Hematopoietic multipotent progenitor cell treated with erythropoietin and hydrocortisone succinate and interleukin-3 and kit ligand, for 8 days (in vitro differentiated cells): ENCODE measurements at places on chromosomes 1 and 21.

DNA sequence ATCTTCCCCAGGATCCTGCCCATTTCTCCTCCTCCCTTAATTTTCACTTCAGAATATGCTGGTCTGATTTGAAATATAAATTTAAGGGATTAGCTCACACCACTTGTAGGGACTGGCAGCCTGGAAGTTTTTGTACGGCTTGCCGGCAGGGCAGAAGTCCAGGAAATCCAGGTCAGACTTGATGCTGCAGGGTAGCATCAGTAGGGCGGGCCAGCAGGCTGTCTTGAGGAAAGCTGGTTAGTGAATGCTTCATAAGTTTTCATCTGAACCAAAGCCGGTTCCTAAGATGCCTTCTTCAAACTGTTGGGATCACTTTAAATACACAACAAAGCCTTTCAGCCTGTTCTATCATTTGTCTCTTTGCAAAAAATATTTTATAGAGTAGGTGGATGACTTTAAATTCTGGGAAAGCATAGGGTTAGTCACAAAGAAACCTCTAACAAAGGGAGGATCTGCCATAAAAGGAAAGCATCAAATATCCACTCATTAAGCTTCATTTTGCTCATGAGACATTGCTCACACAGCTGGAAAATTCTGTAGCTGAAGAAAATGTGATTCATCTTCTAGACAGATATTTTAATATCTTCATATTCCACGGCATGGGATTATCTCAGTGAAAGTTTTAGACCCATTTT, 90.7 kb upstream of the GFI1 start:
- no peak for DNase-seq

- DNase-seq: no peak
These were observed 256.5 kb downstream of the USP25 start for GRCh38 chr21:15986277-15986676.

DNA sequence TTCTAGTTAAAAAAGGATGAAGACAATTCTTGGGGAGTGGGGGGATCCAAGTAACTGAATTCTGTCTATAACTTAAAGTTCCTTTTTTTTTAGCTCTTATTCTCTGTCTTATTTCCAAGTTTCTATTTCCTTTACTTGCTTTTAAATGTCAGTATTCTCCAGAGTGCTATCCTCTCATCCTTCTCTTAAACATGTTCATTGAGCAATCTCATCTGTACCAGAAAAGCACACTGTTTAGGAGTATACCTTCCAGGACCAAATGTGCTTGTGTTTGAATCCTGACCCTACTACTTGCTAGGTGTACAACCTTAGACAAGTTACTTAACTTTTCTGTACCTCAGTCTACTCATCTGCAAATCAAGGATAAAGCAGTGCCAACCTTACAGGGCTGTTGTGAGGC, 50.1 kb downstream of the AKT3 start:
- DNase-seq: no peak

DNA sequence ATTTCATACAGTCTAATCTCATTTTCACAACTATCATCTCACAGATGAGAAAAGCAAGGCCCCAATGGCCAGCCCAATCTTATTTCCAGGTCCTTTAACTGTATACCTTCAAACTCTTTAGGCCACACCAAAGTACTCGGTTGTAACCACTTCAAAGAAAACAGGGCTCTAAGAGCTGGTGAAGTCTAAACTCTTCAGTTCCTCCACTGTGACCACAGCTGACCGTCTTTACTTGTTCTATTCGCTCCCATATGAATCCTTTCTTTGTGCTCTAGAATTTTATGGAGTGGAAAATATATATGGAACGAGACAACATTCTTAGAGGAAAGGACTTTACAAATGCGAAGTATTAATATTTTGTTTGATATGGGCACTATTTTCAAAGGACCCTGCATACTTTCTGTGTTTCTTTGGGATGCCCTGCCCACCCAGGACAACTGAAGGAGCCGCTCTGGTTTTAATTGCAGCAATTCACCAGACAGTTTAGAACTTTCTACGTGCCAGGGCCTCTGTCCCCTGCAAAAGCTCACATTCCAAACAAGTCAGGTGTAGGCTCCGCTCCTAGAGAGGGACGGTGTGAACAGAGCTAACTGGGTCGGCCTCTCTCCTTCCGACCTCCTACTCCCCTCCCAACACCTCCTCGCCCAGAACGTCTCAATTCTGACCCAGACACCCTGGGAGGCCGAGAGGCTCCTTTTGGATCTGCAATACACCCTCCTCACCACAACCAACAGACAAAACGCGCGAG, 15.7 kb downstream of the IER5 start:
- DNase-seq: peak; percentile 46

DNA sequence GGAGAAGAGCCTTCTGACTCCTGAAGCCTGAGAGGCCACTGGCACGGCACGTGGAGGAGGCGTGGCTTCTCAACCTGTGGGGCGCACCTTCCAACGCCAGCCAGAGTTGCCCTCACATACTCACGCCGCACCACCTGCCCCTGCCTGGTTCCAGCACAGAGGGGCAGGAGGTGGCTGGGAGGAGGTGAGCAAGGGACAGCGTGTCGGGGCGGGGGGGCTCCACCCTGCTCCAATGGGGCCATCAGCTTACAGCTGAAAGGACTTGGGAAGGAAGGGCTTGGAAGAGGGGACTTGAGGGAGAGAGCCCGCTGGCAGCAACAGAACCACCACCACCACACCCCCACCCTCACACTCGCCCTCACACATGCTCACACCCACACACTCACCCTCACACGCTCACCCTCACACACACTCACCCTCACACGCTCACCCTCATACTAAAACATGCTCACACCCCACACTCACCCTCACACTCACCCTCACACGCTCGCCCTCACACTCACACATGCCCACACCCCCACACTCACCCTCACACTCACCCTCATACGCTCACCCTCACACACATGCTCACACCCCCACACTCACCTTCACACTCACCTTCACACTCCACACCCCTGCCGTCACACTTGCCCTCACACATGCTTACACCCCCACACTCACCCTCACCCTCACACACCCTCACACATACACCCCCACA, 41.6 kb upstream of the EDN2 start:
- DNase-seq: no peak

DNA sequence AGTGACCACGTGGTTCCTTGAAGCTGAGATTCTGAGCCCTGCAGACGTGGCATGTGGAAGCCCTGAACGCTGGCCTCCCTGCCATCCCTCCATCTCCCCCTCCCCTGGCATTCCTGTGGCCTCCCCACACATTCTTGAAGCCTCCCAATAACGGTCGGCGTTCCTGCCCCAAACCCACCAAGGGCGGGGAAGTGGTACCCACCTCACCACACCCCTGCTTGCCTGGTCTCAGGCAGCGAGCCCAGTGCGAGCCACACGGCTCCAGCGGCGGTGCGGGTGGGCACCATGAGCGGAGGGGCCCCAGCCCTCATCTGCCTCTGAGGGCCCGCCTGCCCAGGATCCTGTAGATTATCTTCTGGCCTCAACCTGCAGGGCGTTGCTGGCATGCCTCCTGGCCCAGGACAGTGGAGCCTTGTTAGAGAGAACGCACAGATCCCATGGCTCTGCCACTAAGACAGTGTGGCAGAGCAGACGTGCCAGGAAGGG, 20.6 kb upstream of the PRELP start:
- DNase-seq: no peak

DNA sequence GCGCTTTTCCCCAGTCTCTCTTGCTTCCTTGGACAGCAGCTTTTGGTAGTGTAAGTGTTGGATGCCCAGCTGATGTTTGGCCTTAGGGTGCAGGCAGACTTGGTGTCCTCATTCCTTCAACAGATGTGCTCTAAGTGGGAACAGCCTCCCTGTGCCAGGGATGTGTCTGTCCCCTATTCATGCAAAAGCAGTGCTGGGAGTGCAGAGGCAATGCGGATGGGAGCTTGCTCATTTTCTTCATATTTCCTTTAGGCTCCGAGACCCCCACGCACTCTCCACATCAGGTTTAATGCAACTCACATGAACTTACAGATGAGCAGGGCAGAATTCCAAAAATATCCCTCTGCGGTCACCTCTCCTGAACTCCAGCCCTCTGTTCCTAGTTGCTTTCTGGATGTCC, 96.1 kb downstream of the IER5 start:
- DNase-seq: no peak

DNA sequence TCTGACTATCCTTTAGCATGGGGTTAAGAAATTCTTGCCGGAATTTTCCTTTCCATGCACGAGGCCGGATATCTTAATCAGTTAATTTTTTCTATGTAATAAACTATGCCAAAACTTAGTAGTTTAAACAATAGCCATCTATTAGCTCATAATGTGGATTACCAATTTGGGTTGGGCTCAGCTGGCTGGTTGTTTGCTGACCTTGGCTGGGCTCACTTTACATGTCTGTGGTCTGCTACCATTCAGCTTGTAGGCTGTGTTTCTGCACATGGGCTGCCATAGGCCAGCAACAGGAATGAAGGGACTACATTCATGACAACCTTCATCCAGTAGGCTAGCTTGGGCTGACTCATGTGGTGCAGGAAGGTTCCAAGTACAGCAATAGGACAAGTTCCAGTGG, 56.0 kb upstream of the NTPCR start:
- no peak for DNase-seq

DNA sequence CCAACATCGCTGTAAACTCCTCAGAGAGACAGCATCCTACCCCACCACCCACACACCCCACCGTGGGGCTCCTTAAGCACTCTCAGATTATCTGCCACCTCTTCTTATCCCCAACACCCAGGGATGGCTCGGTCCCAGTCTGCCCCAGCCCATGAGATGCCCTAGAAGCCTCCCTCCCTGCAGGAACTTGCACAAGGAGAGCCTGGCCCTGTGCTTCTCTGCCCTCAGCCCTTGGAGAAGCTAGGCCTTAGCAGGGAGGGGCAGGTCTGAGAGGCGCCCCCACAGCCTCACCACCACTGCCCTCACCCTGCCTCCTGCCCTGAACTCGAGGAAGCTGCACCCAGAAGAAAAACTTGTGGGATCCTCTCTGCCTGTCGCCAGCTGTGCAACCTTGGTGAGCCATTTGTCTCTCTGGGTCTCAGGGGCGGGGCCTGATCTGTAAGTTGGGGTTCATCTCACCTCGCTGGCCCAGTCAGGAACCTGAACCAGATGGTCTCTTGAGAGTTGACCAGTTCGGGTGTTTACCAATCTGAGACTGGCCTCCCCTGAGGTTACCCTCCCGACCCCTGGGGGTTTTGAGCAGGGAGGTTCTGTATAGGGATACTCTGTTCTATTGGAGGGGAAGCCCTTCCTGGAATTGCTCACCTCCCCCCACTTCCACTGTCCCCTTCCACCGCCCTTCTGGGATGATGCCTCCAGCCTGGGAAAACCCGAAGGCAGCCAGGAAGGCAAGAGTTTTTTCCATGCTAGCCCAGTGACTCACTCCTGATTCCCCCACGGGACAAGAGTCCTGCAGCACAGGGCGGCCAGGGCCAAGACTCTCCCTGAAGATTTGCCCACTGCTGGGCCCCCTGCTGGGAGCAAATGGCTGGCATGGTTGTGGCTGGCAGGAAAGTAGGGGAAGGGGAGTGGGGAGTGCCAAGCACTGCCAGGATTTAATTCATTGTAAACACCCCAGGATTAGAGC, at the start of gene S100A3:
TSS of gene S100A3 (minus strand) at position 537 of the 967 bp plus-strand sequence. CDS start 773 bp downstream, outside the sequence.
- DNase-seq: peak; percentile 59

DNA sequence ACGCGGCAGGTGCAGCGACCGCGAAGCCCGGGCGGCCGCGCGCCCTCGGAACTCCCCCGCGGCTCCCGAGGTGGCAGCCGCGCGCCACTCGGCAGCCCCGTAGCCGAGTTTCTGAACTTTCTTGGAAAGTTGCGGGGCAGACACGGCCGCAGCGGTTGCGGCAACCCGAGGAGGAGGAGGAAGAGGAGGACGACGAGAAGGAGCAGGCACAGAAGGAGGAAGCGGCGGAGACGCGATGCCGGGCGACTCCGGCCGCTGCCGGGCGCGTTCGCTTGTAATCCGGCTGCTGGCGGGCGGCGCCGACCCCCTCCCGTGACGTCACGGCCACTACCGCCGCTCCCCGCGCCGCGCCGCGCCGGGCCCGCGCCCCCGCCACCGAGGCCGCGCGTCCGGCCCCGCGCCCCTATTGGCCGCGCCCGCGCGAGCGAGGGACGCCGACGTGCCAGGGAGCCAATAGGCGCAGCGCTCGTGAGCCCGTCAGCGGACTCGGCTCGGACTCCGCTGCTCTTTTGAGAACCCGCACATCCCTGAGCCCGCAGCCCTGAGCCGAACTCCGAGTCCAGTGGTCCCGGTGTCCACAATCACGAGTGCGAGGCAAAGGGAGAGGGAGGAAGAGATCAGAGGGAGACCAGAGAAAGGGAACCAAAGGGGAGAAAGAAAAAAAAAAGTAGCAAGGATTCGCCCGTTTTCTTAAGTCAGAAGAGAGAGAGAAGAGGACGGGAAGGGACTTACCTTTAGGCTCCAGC, 736 bp upstream of the BARHL2 start:
- no peak for DNase-seq

DNA sequence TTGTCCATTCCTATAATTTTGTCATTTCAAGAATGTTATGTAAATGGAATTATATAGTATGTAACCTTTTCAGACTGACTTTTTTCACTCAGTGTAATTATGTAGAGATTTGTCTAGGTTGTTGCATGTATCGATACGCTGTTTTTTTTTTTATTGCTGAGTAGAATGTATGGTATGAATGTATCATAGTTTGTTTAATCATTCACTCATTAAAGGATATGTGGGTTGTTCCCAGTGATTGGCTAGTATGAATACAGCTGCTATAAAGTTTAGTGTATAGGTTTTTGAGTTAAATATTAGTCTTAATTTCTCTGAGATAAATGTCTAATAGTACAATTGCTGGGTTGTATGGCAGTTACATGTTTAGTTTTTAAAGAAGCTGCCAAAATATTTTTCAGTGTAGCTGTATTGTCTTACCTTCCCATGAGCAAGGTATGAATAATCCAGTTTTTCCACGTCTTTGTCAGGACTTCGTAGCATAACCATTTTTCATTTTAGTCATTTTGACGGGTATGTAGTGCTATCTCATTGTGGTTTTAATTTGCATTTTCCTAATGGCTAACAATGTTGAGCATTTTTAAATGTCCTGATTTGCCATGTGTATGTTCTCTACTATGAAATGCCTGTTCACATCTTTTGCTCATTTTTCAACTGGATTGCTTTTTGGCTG, 22.4 kb downstream of the CASQ2 start:
- no peak for DNase-seq

- DNase-seq: no peak
These were observed 61.2 kb upstream of the TNR start for GRCh38 chr1:175804561-175804960.

GRCh38 chr1:227335242-227336020, 17.1 kb upstream of the CDC42BPA start:
- peak; percentile 89 for DNase-seq

DNA sequence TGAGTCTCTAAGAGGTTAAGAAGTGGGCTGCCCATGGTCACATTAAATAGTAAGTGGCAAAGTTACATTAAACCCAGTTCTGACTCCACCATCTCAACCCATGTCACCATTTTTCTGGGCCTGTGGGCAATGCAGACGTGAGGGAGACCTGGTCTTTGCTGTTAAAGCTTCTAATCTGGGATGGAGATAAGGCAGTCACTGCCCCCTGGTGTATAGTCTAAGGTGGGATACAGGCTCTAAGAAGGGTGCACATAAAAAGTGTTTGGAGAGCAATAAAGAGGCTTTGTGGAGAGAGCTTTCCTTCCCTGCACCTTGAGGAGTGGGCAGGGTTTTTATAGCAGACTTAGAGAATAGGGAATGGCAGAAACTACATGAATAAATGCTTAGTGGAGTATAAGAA, 141.3 kb downstream of the ROR1 start:
- no peak for DNase-seq
